ENCODE measurements at places on chromosomes 6 and 20.

DNA sequence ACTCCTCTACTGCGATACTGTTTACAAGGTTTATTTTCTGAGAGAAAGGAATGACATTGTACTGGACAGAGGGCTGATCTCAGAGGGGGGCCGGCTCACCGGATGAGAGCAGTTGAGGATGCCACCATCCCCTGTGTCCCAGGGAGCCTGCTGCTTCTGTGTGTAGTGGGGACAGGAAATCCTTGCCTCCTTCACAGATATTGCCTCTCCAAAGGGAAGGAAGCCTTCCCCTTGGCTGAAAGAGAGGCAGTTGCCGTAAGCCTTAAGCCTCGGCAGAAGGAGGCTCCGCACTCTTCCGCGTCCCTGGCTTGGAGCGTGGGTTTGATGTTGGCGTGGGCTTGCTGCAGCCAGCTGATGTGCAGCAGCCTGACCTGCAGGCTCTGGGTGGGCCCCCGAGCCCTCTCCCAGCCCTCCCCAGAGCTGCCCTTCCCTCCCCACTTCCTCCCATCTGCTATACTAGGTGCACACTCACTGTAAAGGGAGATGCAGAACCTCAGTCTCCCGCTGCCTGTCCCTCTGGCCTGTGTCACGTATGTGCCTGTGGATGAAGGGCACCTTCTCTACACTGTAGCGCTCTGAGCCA is 45.7 kb upstream of the RPS6KA2 start:
- DNase-seq, result no peak

DNA sequence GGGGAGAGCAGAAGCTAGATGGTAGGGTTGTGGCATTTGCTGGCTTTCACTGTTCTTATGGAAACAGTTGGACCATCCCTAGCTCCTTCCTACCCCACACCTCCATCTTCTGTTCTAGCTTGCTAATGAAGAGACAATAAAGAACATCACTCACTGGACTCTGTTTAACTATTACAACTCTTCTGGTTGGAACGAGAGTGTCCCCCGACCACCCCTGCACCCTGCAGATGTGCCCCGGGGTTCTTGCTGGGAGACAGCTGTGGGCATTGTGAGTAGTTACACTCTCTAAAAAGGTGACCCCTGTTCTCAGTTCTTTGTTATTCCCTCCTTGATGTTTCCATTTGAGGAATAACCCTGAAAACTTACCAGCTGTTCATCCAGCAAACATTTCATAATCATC is 40.4 kb upstream of the NOP56 start:
- DNase-seq, result no peak

- no peak for DNase-seq
Measured at GRCh38 chr6:43175676-43176422, 4.8 kb downstream of the SRF start.

DNA sequence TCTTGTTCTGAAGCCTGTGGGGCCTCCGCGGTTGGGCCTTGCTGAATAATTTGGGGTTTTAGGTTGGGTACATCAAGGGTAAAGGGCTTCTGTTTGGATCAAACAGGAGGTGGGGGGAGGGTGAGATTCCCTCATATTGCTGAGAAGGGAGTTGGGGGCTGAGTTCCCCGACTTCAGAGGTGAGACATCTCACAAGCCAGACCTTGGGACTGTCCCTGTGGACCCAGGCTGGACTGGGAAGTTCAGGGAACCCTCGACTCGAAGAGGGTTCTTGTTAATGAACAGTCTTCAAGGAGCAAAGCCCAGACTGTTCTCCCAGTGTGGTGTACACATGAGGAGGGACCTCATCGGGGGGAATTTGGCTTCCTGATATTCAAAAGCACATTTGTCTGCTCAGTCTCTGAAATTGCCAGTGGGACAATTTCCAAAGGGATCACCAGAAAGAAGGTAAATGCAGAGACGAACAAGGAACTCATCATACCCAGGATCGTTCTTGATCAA is 118.5 kb downstream of the SYCP2 start:
- DNase-seq, result no peak

GRCh38 chr6:11944111-11944510 is 68.0 kb upstream of the HIVEP1 start:
- DNase-seq, result no peak

DNA sequence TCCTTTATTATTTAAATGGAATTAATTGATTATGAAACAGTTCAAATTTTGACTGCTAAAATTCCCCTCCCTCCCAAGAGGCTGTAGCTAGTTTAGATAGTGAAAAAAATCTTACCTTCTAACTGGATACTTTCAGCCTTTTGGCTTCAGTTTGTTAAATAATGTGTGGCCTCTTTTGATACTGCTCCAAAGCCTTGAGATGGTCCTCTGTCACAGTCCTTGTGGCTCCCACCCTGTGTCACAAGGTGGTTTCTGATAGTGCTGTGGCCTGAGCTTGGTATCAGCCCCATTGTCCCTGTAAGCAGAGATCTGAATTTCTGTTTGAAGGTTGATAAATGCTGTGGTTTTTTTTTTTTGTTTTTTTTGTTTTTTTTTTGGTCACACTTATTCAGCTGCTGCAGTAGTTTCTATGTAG is 20.8 kb downstream of the PANK2 start:
- no peak for DNase-seq

DNA sequence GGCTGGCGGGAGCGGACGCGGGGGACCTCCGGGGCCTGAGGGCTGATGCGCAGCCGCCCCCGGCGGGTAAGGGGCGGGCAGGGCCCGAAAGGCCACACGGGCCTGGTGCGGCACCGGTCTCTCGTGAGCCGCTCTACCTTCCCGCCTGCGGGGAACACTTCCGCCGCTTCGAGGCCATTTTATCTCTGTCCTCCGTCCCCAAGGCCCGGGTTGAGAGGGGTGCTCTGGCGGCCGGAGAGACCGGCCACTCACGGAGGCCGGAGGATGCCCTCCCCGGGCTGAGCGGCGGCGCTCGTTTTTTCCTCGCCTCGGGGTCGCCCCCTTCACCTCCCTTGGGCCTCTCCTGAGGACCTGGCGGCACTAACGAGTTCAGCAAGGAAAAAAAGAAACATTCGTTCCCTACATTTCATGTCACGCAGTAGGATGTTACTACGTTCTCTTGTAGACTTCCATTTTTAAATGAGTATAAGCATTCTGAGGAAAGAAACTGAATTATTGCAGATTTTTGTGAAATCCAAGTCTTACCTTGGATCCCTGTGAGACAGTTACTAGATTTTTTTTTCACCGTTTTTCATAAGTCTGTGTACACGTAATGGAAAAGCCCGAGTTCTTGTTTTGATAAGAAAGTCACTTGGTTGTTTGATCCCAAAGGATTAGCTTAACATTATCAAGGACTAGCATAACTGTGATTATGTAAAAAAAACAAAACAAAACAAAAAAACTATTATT is 575 bp downstream of the WTAP start:
- DNase-seq, result no peak

- no peak for DNase-seq
Measured at GRCh38 chr20:2626853-2627541, 25.4 kb upstream of the NOP56 start.

GRCh38 chr6:141744971-141745370 is 387.8 kb upstream of the GJE1 start:
- DNase-seq, result no peak

DNA sequence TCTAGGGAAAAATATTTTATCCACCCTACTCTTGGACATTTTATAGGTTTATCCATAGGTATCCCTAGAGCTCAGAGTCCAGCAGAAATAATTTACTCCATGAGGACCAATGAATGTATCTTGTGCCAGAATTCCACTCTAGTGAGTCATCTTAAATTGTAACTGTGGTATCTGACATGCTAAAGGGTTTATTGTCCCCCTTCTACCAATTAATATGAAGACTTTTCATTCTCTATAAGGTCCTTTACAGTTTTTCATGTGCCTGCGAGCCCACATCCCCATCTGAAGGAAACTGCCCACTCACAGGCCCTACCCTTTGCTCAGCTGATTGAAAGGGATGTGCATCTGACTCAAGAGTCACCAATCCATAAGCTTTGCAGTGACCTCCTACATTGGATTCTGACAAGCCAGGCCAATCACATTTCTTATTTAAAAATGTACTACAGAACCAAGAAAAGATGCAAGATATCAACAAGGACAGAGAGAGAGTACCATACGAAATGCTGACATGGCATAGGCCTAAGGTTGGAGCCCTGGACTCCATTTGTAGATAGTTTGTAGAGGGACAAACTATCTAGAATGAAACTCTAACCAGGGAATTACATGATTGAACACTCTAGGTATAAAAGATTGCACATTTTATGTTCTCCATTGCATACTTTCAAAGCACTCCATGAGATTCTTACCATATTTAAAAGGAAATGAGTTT is 93.4 kb upstream of the DEFB112 start:
- DNase-seq, result no peak

- DNase-seq, result no peak
Measured at GRCh38 chr20:63587776-63588591, 13.9 kb upstream of the HELZ2 start.

DNA sequence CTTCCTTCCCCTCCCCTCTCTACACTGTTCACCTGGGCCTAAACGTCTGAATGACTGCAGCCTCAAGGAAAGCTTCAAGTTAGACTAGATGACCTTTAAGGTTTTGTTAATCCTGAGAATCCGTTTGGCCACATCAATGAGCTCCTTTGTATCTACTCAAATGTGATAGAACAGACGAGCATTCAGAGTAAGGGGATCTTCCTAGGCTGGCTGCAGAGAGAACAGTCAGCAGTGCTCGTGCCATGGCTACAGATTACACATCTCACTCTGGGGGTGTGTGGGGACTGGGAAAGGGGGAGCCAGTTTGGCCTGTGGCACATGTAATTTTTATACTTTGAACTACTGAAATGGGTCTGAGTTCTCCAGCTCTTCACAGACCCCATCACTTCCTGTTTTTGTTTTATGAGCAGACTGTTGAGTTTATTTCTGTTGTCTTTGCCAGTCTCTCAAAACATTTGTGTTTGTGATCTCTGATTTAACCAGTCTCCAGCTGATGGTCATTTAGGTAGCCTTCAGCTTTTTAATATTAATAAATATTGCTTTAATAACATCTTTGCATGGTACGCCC is 50.9 kb downstream of the KCNS1 start:
- DNase-seq, result peak; percentile 49

DNA sequence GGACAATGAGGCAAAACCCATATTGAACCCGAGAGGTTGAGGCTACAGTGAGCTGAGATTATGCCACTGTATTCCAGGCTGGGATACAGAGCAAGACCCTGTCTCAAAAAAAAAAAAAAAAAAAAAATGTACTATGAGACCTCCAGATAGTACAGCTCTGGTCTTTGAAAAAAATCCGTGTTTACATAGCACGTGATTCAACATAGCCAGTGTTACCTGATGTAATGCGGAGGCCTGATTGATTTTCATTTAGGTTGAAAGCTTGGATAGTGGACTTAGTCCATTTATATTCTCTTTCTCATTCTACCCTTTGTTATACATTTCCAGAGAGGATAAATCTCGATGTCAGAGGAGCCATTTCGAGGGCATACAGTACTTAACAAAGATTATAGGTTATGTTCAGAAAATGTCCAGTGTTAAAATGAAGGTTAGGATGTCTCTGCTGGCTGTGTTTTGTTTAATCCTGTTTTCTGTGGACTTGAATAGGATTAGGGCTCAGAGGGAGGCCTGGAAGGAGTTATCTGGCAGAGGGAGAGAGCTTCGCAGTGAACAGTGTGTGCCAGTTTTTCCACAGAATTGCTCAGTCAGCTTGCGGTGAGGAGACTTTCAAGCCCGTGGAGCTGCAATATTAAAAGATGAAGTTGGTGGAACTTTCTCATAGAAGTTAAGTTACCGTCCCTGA is 33.9 kb upstream of the BCLAF1 start:
- no peak for DNase-seq
